ENCODE measurements at places on chromosomes 5 and 9.

DNA sequence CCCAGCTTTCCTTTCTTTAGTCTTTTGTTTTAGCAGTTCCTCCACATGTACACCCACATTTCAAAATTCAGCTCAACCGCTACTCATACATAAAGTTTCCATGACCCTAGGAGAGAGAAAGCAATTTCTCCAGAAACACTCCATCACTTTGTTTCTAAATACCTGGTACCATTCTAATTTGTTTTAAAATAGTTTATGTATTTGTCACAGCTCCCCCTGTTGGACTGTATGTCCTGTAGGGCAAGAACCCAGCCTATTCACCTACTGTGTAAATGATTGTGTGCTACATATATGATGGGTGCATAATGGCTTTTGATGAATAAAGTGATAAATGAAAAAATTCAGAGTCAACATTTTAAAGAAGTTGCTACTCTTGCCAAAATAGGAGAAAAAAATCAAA lies 139.1 kb downstream of the COX7C start:
- no peak for DNase-seq

DNA sequence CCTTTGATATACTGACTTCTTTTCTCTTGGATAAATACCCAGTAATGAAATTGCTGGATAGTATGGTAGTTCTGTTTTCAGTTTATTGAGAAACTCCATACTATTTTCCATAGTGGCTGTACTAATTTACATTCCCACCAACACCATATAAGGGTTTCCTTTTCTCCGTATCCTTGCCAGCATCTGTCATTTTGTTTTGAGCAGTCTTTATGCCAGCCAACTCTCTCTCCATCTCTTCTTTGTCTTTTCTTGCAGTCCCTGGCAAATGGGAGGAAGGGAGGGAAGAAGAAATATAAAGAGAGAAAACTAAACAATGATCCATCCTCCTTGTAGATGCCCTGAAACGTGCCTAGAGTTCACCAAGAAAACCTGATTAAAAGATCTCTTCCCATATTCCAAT lies 9.6 kb upstream of the VLDLR start:
- DNase-seq: no peak

DNA sequence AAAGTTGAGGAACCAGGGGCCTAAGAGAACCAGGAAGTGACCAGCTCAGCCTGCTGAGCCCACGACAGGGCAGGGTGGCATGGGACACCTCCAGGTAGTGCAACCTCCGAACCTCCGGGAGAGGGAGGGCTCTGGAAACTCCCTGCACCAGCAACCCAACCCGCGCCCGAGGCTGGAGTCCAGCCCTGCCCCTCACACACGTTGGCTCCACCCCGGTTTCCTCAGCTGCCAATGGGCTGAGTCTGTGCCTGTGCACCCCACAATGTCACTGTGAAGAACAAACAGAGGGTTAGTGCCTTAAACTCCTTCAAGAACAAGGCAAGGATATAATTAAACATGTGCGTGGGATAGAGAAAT lies 17.0 kb upstream of the UNC5A start:
- no peak for DNase-seq

DNA sequence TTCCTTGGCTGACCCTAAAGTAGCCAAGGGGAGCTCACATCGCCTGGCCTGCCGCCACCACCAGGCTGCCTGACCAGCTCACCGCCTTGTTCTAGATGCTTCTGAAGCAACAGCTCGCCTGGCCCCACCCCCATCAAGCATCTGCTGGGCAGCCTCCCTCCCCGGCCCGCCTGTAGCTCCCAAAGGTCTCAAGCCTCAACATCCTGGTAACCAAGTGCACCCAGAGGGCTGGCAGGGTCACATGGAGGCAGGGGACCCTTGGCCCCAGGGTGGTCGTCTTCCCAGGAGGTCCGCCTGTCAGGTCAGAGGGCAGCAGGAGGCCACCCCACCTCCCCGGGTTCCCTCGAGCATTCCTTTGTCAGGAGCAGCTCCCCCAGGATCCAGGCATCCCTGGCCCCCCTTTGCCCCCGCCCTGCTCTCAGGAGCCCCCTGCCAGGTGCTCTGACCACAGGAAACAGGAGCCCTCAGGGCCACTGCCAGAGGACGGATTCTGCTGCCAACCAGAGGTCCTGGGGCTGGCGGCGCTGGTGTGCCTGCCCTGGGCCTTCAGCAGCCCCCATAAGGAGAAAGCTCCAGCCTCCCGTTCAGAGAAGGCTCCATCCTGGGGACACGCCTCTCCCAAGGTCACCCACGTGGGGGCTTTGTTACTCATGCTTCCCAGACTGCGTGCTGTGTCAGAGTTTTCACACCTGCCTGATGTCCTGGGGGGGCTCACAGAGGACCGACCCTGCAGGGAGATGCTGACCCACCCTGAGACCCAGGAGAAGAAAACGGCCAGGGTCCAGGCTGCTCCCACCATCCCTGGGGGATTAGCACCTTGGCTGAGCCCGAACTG lies 3.5 kb upstream of the LRRC14B start:
- no peak for DNase-seq

DNA sequence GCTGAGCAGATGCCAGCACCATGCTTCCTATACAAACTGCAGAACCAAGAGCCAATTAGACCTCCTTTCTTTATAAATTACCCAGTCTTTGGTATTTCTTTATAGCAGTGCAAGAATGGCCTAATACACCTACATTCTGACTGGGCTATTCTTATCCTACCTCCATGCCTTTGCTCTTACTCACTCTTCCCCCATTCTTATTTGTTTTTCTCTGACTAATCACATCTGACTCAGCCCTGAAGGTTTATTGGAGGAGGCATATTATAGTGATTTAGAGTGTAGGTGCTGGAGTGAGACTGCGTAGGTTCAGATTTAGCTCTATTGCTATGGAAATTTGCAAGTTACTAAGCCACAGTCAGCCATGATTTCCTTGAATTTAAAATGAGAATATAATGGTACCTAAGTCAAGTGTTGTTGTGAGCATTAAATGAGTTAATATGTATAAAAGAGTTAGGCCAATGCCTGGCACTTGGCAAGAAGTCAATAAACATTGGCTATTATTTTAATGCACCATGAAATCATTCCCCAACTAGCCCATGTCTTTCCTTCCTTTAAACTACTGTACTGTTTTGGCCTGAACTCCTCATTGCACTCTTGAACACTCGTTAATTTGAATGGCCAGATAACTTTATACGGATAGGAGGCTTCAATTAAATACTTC lies 531.2 kb upstream of the ZNF608 start:
- no peak for DNase-seq

DNA sequence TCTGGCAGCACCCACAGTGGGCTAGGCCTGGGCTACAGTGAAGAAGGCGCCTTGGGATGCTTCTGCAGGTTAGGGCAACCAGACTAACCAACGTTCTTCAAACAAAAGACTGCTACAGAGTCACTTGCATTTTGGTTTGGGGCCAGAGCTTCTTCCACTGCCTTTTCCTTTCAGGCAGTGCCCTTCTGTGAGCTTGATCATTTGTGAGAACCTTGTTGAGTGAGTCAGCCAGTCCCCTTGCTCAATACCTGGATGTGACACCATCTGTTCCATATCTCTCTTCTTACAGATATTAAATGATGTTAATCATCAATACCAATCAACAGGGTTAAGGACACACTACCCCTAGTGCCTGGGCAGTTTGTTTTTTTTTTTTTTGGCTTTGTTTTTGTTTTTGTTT lies 46.5 kb upstream of the VDAC1 start:
- DNase-seq: no peak

DNA sequence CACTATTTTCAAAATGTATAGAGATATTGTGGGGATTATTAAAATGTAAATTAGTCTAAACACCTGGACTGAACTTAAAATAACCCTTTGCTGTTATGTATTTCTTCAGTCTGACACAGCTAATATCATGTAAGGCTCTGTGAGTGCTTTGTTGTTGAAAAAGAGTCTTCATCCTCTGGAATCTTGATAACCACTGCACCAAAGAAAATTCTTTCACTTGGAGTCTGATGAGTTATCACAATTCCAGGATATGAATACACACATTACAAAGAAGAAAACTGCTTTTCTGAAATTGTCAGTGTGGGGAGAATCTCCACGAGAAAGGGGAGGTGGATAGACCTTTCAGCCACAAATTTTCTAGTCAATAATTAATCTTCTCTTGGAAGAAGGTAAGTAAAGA lies 42.3 kb upstream of the TARS1 start:
- DNase-seq: no peak

GRCh38 chr5:1795506-1795905 lies 4.1 kb downstream of the MRPL36 start:
- no peak for DNase-seq

GRCh38 chr5:108749128-108749861 lies 1.6 kb downstream of the FER start:
- DNase-seq: peak; percentile 16

DNA sequence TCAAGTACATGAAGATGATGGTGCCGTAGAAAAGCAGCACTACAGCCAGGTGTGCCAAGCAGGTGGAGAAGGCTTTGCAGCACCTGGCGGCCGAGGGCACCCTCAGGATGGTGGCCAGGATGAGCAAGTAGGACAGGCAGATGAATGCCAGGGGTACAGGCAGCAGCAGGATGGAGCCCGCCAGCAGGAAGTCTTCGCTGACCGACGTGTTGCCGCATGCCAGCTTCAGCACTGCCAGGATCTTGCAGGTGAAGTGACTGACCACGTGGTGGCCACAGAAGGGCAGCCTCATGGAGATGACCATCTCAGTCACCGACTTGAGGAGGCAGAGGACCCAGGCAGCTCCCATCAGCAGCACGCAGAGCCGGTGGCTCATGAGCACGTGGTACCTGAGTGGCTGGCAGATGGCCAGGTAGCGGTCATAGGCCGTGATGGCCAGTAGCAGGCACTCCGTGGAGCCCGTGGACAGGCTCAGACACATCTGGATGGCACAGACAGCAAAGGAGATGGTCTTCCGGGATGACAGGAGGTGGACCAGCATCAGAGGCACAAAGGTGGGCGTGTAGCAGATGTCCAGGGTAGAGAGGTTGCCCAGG lies 482 bp downstream of the OR13J1 start:
- no peak for DNase-seq

- DNase-seq: no peak
Observed at GRCh38 chr5:96317945-96318344, 115.1 kb downstream of the PCSK1 start.

- DNase-seq: no peak
Observed at GRCh38 chr5:115324021-115324420, 27.6 kb upstream of the CCDC112 start.

DNA sequence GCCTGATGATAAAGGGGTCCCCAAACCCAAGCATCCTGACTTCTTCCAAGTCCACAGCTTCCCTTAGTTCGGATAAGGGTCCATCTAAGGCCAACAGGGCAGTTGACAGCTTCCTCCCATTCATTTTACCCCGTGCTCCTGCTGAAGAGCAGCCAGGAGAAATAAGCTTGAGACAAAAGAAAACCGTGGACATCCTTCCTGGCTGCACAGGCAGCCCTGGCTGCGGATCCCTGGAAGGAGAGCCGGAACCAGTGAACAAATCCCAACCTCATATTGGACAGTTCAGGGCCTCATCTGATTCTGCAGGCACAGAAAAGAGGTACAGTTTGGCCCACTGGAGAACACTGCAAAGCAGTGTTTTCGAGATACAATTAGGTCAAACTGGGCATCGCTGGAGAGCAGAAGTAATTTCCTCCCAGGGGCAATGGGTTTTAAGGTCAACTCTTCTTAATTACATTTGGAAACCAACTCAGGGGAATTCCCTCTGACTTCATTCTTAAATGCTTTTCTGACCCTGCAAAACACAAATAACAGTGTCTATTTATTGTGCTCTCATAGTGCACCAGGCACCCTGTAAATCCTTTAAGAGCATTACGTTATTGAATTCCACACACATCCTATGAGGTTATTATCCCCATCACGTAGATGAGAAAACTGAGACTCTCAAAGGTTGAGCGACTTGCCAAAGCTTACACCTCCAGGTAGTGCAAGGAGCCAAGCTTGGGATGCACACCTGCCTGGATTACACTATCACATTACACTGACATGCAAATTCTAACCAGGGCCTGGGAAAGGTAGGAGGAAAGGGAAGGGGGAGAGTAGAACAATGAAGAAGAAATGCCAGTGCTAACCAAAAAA lies 21.2 kb downstream of the ADAM19 start:
- no peak for DNase-seq

DNA sequence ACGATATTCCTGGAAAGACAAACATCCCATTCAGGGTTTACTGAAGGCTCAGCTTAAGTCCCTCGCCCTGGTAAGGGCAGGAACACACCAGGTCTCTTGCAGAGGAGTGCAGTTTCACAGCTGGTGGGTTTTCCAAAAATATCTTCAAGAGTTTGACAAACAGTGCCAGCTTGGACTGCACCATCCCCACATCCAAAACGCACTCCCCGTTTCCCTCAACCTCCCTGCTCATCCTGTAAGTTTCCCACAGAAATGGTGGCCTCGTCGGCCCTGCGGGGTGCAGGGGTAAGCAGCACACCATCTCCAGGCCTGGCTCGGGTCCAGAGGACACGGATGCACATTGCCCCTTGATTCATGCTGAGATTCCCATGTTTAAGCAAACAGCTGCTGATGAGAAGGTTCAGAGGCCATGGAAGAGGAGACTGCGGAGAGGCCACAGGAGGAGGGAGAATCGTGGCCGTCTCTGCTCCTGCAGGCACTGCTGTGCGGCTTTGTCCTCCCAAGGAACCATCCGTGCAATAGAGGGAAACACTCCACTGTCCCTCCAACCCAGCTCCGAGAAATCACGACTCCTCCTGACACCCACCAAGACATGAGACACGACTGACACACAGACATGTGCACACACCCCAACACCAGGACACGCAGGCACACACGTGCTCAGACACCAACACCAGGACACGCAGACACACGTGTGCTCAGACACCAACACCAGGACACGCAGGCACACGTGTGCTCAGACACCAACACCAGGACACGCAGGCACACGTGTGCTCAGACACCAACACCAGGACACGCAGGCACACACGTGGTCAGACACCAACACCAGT lies 24.0 kb upstream of the SLC12A7 start:
- no peak for DNase-seq

DNA sequence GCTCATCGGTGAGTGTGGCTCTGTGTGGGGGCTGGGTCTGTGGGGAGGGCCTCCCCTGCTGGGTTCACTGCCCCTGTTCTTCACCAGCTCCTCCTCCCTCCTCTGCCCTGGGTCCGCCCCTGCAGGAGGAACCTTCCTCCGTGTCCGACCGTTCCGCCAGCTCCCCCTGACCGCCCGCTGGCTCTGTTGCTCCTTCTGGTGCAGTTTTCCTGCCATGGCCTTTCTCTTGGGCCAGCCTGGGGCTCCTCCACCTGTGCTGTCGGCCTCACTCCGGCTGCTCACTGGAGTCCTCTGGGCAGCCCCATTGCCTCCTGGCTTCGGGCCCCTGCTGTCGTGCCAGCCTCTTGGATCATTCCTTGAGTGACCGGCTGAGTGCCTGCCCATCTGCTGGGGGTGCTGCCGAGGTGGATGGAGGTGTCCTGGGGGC lies 12.3 kb downstream of the RNU6ATAC start:
- no peak for DNase-seq

- DNase-seq: no peak
Observed at GRCh38 chr9:95528908-95529502, 12.2 kb upstream of the PTCH1 start.

DNA sequence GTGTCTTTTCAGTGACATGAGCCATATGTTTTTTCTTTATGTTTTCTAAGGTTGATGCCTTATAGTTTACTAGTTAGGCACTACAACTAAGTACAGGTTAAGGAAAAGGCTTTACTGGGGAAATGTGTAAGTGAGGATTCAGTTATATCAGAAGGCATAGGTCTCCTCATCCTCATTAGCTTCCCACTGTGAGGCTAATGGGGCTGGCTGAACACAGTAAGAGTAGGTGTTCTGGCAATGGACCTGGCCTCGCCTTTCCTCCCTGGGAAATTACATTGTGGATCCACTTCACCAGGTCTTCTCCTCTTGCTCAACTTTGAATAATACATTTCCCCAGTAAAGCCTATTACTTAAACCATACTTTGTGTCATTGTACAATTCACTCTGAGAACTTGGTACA lies 225.5 kb downstream of the PTPRD start:
- no peak for DNase-seq

- no peak for DNase-seq
Observed at GRCh38 chr5:159786901-159787691, 129.2 kb upstream of the ADRA1B start.
